Stromal cell of bone marrow (primary cell): ENCODE measurements at places on chromosomes 13 and 19.
A peak's percentile ranks its signal among the peaks of the same experiment; 100 is the strongest.

- no peak for DNase-seq
Measured at GRCh38 chr19:3535981-3536380, 3.0 kb upstream of the TEKTIP1 start.

DNA sequence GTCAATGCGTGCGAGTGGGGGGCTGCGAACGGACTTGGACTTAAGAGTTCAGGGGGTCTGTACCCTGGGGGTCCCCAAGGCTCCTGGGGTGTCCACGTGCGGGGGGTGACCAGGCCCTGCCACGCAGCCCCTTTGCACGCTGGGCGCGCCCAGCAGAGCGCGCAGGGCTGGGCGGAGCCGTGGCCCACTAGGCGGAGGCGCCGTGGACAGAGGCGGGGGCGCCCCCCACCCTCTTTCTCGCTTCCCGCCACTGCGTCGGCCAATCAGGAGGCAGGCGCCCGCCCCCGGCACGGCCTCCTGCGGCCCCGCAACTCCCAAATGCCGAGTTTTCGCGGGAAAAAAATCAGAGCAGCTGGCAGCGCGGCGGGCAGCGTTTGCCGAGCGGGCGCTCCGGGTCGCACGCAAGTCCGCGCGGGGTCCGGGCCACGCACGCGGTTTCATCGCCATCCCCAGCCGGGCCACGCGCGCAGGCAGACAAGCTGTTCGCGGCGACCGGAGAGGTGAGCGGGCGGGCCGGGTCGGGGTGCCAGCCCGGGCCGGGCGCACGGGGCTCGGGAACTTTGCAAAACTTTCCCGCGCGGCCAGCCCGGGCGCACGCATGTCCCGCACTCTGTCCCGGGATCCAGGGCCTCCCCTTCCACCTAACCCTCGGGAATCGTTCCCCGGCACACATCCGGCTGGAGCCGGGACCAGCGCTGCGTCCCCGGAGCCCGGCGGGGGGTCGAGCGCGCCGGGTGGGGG is at the start of gene UHRF1:
TSS of gene UHRF1 (plus strand) at position 346 of the 741 bp plus-strand sequence. CDS start 1,385 bp downstream, outside the sequence.
- DNase-seq, result no peak

- peak; percentile 89 for DNase-seq
Measured at GRCh38 chr13:99356262-99357091, 49.3 kb upstream of the GPR183 start.

DNA sequence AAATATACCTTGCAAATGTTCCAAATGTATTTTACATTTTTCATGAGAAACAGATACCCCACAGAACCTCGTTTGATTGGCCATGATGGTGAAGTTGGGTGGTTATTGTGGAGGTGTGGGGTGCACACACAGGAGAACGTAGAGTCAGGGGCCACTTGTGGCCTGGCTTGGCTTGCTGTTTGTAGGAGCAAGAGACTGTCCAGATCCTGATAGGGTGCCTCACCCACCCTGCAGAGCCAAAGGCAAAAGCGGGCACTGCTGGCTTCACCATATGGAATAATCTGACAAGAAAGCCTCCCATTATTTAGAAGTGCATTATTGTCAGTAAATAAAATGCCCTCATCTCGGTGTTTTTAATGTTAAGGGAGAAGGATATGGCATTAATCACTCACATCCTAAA is 330.2 kb downstream of the TEX29 start:
- DNase-seq, result no peak

GRCh38 chr13:22883956-22884355 is 296.8 kb upstream of the SGCG start:
- DNase-seq, result no peak

- DNase-seq, result no peak
Measured at GRCh38 chr19:40141551-40141950, 49.7 kb upstream of the MAP3K10 start.

- no peak for DNase-seq
Measured at GRCh38 chr19:54189145-54189734, at the start of gene MBOAT7. Gene MBOAT7, minus strand, starts transcription at chr19:54189580. Its CDS starts 1,072 bp downstream, at chr19:54188508.

DNA sequence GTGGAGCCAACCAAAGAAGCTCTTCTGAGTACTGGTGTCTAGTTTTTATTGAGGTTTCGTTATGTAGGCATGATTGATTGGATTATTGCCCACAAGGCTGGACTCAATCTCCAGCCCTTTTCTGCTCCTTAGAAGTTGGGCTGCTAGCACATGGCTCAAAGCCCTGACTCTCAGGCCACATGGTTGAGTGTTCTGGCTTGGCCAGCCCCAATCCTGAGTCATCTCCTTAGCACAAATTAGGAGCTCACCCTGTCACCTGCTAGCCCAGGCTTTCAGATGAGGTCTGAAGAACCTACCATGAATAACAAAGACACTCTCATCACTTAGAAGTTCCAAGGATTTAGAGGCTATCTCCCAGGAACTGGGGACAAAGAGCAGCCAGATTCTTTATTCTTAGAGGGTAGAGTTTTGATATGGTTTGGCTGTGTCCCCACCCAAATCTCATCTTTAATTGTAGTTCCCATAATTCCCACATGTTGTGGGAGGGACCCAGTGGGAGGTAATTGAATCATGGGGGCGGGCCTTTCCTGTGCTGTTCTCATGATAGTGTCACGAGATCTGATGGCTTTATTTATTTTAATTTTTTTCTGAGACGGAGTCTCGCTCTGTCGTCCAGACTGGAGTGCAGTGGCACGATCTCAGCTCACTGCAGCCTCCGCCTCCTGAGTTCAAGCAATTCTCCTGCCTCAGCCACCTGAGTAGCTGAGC is 11.3 kb downstream of the DPY19L3 start:
- peak; percentile 36 for DNase-seq

DNA sequence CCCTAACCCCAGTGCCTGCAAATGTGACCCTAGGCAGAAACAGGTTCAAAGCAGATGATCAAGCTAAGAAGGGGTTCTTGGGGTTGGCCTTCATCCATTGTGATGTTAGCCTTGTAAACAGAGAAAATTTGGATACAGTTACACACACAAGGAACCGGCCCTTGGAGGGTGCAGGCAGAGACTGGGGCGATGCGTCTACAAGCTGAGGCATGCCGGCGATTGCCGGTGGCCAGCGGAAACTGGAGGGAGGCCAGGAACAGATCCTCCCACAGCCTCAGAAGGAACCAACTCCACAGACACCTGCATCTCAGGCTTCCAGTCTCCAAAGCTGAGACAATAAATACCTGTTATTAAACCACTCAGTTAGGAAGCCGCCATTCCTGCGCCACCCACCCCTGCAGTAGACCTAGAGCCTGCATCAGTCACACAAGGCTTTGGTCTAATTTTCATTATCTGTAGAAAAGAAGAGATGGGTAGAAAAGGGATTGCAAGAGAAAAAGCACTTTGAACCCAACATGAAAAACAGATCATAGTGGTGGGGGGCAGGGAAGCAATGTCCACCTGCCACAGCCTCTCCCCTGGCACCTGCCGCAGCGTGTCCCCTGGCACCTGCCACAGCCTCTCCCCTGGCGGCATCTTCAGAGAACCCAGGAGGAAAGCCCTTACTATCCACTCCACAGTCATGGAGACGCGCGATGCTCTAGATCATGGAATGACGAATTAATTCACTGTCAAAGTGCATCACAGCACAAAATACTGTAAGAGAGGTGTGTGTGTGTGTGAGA is 119.7 kb upstream of the SOX1 start:
- DNase-seq, result no peak
